Activated naive CD8-positive, alpha-beta T cell treated with anti-CD3 and anti-CD28 coated beads, Interleukin-2, amount 10 ng/mL, durations not matched to agents 7 days and 5 days (primary cell): ENCODE measurements at places on chromosomes 4 and X. TPM values are rescaled to one million over a fixed set of nuclear protein-coding genes. Genes with fewer than 3 reads are reported as not detected.

- DNase-seq: no peak
These were observed 183.5 kb downstream of the MSL3 start for GRCh38 chrX:11941571-11941970.

TRPC3 gene
- total RNA-seq: 0.55 TPM

DNA sequence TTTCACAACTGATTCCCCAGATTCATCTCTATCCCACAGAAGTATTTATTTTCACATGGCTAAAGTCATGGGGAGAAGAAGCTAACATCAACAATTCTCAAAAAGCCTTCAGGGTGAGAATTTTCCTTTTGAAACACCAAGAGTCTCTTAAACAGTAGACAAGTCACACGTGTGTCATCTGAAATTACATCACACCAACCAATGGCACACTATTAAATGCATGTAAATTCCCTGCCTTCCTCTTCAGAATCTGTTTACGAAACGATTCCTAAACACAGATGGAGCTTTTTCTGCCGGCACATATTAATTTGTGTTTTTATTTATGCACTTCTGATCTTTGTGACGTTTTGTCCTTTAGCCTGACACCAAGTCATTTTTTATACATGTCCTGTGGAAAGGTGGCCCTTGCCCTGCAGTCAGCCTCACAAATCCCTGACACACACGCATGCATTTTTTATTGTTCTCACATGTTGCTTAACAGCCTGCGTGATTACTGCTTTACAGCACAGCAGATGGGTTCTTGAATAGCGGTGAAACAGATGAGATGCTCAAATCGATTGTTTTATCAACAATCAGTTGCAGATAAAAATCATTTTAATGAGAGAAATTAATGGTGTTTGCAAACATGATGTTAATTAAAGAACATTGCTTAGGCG is 735.9 kb upstream of the TENM3 start:
- DNase-seq: no peak

GLRB gene
- total RNA-seq: not detected

SPANXN3 gene
- not detected for total RNA-seq
